Activated naive CD4-positive, alpha-beta T cell treated with anti-CD3 and anti-CD28 coated beads, Interleukin-2, amount 10 ng/mL, durations not matched to agents 5 hours and 36 hours (primary cell): ENCODE measurements at places on chromosomes 3 and 15. TPM values are rescaled to one million over a fixed set of nuclear protein-coding genes. Genes with fewer than 3 reads are reported as not detected.

Gene MTFMT
- total RNA-seq = 15.3 TPM

Gene CERS3
- 0.91 TPM for total RNA-seq

Gene RASL12
- total RNA-seq = not detected

Gene SLC15A2
- total RNA-seq = 1.9 TPM

Gene LIPH
- total RNA-seq = not detected

Gene EFCAB12
- 0.68 TPM for total RNA-seq

Gene SEMA5B
- total RNA-seq = not detected

Gene MAGEL2
- total RNA-seq = not detected

Gene PLA1A
- not detected for total RNA-seq

Gene SHC4
- 0.10 TPM for total RNA-seq

Gene COL6A5
- total RNA-seq = not detected

Gene PLXNB1
- total RNA-seq = 2.1 TPM

Gene SYNM
- 3.3 TPM for total RNA-seq

Gene COL8A1
- 0.08 TPM for total RNA-seq

Gene EFHB
- total RNA-seq = not detected

Gene PDCD10
- 59.3 TPM for total RNA-seq

Gene LARP6
- total RNA-seq = not detected

Gene CYP1A2
- total RNA-seq = not detected

Gene PRR20G
- not detected for total RNA-seq

Gene ASB14
- total RNA-seq = not detected

Gene GTF2A2
- 98.1 TPM for total RNA-seq

Gene FOXB1
- total RNA-seq = 0.75 TPM

Gene UQCRC1
- total RNA-seq = 117 TPM

Gene HHATL
- not detected for total RNA-seq

Gene NBEAL2
- 187 TPM for total RNA-seq

Gene RETNLB
- not detected for total RNA-seq

Gene WNT5A
- not detected for total RNA-seq

Gene PLD1
- total RNA-seq = 0.35 TPM

Gene CLDN18
- not detected for total RNA-seq

Gene CA12
- not detected for total RNA-seq

Gene RTP4
- total RNA-seq = 10.9 TPM

Gene CCDC39
- not detected for total RNA-seq

Gene CAMK1
- total RNA-seq = 10.7 TPM

Gene FEZF2
- not detected for total RNA-seq

Gene HYKK
- 4.0 TPM for total RNA-seq

Gene FANCD2OS
- total RNA-seq = not detected

Gene RASA2
- total RNA-seq = 54.9 TPM

Gene FBLN2
- 0.17 TPM for total RNA-seq

Gene OPA1
- total RNA-seq = 57.8 TPM

Gene IL12A
- not detected for total RNA-seq

Gene TFDP2
- total RNA-seq = 26.0 TPM

Gene MYH15
- total RNA-seq = 0.07 TPM

Gene IL20RB
- 0.67 TPM for total RNA-seq

Gene CASR
- total RNA-seq = not detected

Gene ZBTB47
- total RNA-seq = 1.1 TPM

Gene CPNE9
- not detected for total RNA-seq

Gene LMCD1
- total RNA-seq = 0.30 TPM

Gene CFAP92
- total RNA-seq = 0.13 TPM

Gene SKOR1
- 0.36 TPM for total RNA-seq

Gene LMOD3
- total RNA-seq = not detected

Gene FBXL22
- 1.1 TPM for total RNA-seq

Gene CPN2
- not detected for total RNA-seq

Gene GABRA5
- total RNA-seq = not detected

Gene ZPLD1
- total RNA-seq = not detected

Gene BOC
- total RNA-seq = not detected

Gene SYNPR
- not detected for total RNA-seq
